Right renal cortex interstitium (tissue), 3 donors: ENCODE measurements at places on chromosomes 3 and 15. TPM values are rescaled to one million over a fixed set of nuclear protein-coding genes. Genes with fewer than 3 reads are reported as not detected.

GRCh38 chr3:38614091-38614490 lies 35.4 kb downstream of the SCN5A start:
- DNase-seq, result no peak

DNA sequence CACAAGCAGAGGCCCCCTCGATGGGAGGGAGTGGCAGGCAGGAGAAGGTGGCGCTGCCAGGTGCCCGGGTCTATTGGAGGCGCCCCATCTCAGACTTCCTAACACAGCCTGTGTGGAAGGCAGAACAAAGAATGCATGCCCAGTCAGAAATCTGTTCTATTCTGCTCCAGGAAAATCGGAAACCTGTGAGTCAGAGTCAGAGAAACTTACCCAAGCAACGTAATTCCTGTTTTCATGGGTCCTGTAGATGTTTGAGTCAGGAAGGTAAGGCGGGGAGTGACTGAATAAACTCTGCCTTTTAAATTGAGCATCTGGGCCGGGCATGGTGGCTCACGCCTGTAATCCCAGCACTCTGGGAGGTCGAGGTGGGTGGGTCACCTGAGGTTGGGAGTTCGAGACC lies 13.7 kb downstream of the MAP6D1 start:
- no peak for DNase-seq

DNA sequence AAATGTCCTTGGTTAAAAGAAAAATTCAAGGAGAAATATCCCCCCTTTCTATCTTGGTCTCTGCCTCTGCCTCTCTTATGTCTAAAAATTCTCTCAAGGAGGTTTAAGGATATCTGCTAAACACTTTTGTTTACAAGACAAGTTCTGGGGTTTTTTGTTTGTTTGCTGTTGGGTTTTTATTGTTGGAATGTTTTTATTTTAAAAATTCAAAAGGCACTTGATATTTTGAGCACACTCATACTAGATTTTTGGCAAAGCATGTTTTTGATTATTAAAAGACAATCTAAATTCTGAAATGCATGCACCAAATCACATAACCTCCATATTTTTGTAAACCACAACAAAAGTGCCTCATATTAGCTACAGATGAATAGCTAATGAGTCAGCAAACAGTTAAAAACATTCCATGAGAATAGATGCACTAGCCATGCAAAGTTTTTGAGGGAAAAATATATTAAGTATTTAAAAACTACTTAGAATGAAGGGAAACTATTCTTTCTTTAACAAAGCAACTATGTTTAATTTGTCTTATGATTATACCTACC lies 84.6 kb downstream of the ZBTB20 start:
- DNase-seq, result no peak

COL6A6 gene
- polyA plus RNA-seq, result 1.6 TPM

DNA sequence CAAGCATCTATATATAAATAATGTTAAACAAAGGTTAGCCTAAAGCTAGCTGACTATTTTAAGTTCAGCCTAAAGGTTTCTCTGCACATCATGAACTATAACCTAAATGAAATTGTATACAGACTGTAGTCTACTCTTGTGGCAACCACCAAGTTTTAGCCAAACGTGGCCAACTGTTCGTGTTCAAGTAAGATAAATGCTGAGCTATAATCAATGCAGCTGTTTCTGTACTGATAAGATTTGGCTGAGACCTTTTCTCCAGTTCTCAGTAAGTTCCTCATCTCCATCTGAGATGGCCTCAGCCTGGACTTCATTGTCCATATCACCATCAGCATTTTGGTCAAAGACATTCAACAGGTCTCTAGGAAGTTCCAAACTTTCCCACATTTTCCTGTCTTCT lies 43.7 kb upstream of the IGSF10 start:
- no peak for DNase-seq

AADACL2 gene
- not detected for polyA plus RNA-seq

DNA sequence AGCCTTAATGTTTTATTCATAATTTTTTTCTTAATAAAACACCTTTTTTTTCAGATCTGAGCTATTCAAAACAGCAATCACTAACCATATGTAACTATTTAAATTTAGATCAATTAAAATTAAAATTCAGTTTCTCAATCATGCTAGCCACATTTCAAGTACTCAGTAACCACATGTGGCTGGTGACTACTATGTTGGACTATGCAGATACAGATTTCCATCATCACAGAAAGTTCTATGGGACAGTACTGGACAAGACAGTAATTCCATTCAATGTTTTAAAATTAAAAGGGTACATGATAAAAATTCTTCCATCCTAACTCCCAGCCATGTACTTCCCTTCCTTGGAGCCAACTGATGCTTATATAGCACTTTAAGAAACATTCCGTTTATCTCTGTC lies 119.3 kb downstream of the GLDN start:
- DNase-seq, result no peak

SPG21 gene
- polyA plus RNA-seq, result 106 TPM

DNA sequence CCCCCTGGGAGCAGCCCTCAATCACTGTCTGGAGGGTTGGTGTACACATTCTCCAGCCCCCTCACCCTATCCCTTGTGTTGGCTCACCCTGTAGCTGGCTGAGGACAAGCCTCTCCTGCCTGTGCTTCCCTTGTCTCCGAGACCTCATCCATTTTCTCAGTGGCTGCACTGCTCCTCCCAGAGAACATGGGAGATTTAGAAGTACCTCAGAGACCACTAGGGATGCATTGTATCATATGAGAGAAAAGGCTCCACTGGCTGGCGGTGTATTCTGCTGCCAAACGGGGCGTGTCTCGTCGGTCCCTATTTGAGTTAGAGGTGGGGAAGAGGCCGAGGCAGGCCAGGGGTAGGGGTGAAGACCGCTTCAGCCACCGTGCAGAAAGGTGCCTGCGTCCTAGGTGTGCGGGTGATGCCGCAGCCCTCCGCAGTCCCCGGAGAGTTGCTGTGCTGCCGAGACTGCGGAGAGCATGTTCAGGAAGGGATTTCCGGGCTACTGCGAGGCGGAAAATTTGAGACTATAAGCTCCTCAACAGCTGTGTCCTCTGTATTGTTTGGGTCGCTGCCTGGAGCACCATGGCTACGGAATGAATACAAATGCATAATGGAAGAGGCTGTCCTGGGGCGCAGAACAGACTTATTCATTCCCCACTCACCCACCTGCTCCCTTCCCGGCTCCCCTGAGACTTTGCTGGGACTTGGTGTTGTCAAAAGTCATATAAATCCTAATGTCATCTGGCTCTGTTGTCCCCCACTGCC lies 43.8 kb downstream of the SPSB4 start:
- DNase-seq, result no peak

- peak; percentile 84 for DNase-seq
Observed at GRCh38 chr3:25789596-25790556, at the start of gene OXSM. Gene OXSM (plus strand): TSS chr3:25790090. CDS start chr3:25791021, 931 bp downstream.

DNA sequence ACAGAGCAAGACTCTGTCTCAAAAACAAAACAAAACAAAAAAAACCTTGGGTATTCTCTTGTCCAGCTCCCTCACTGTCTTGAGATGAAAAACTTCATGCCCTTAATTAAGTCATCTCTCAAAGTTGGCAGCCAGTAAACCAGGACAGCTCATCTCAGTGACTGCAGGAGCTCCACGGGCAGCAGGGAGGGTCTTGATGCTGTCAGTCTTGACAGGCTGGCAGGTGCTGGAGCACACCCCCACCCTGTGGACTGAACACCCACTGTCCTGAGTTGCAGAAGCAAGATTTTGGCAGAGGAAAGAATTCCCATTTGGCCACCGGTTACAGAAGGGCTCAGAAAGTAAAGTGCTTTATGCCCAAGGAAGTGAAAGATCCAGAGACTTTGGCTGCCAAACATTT lies 8.0 kb downstream of the DNAJA4 start:
- DNase-seq, result no peak

GRCh38 chr15:26037369-26037768 lies 174.2 kb upstream of the ATP10A start:
- no peak for DNase-seq

SPTBN5 gene
- 2.8 TPM for polyA plus RNA-seq

C3orf52 gene
- 5.5 TPM for polyA plus RNA-seq

- no peak for DNase-seq
Observed at GRCh38 chr3:171896316-171896715, 53.2 kb downstream of the TMEM212 start.

P2RY1 gene
- polyA plus RNA-seq, result 3.6 TPM

MYO5C gene
- polyA plus RNA-seq, result 22.0 TPM

DNA sequence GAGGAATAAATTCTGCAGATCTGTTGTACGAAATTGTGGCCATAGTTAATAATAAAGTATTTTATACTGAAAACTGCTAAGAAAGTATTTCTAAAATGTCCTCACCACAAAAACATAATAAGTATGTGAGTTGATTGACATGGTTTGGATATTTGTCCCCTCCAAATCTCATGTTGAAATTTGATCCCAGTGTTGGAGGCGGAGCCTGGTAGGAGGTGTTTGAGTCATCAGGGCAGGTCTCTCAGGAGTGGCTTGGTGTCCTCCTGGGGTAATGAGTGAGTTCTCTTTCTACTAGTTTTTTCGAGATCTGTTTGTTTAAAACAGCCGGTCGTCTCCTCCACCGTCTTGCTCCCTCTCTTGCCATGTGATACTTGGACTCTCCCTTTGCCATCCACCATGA lies 424.1 kb upstream of the KCNMB2 start:
- no peak for DNase-seq

KIF23 gene
- 33.9 TPM for polyA plus RNA-seq

- DNase-seq, result no peak
Observed at GRCh38 chr3:30007668-30008067, 598.7 kb upstream of the TGFBR2 start.

TLR9 gene
- 0.11 TPM for polyA plus RNA-seq

SERPINI2 gene
- polyA plus RNA-seq, result 0.78 TPM

GRCh38 chr15:92848852-92849598 lies 51.1 kb upstream of the CHD2 start:
- no peak for DNase-seq

- DNase-seq, result no peak
Observed at GRCh38 chr3:175211466-175211865, 352.3 kb downstream of the NAALADL2 start.

GRCh38 chr15:77421370-77421700 lies 647 bp downstream of the HMG20A start:
- DNase-seq, result no peak

GRCh38 chr3:182809531-182809930 lies 16.2 kb downstream of the ATP11B start:
- DNase-seq, result no peak

DNA sequence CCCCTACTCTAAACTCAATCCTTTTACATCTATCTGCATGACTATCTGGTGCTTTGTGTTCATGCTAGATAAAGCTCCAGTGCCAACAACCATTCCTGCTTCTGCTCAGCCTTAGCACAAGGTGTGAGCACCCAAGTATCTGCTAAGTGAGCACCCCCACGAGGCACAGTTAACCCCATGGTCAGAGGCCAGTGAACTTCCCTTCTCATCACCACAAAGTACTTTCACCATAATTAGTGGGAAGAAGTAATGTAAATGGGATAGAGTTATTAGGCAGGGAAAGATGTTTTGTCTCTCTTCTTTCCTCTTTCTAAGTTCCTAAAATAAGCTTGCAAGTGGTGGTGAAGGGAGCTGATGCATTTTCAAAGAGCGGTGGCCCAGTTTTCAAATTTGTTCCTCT lies 96.4 kb downstream of the ANO10 start:
- DNase-seq, result no peak

GRCh38 chr15:70323111-70323851 lies 225.6 kb upstream of the TLE3 start:
- DNase-seq, result no peak

- DNase-seq, result no peak
Observed at GRCh38 chr15:39919748-39920509, at the start of gene GPR176. Gene GPR176 (minus strand): TSS chr15:39920266. CDS start chr15:39920026, 240 bp downstream.

DNA sequence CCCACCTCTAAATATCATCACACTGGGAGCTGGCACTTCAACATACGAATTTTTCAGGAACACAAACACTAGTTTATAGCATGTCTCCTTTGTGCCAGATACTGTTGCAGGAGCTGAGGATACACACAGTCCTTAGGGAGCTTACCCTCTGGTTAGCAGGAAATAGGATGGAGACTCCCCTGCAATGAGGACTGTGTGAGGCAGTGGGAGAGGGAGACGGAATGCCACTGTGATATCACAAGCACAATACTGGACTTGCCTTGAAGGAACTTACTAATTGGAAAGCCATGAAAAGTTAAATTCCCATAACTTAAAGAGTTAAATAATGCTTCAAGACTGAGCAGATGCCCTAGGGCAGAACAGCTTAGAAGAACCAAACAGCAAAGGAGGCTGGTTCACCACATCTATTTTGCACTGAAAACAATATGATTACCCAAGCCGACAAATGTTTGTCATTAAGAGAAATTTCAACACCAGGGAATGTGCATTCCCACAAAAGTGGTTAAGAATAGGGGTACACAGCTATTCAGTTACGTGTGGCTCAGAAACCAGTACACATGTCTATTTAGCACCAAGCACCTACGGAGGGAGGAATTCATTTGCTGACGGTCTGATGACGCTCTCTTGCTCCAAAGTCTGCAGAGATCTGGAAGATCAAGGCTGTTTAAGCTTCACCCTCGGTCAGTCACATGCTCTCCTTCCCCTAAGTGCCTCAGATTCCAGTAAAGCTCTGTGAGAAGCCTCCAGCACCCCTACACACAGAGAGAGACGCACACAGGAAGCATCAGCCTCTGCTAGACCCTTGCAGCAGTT lies 5.2 kb downstream of the TBC1D2B start:
- DNase-seq, result no peak

DNA sequence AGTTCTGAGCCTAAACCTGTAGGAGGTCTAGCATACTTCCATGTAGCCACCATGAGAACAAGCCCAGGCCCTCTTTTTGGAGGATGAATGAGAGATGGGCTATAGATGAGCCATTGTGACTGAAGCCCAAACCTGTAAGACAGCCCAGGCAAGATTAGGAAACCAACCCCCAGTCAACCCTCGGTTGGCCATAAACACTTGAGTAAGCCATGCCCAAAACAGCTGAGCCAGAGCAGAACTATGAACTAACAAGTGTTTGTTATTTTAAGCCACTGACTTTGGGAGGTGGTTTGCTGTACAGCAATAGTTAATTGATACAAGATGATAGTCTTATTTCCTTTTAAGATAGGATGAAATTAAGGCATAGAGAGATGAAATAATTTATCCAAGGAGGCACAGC lies 12.4 kb upstream of the CPNE4 start:
- DNase-seq, result no peak

DNA sequence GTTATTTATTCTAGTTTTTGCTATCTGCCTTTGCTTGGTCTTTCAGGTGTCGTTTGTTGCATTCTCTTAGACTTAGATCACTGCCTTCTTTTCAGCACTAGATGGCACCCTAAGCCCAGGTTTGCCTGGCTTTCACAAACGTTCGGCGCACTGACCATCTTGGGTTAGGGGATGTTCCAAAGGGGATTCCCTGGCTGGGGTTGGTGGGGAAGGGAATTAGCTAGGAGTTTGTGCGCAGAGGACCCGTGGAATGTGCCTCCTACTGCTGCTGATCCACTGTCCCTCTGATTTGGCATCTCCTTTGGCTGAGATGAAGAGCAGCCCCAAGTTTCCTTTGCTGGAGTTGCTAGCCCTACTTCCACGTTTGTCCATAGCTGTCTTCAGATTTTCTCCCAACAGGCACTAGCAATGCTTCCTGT lies 33.9 kb downstream of the PFN2 start:
- DNase-seq, result peak; percentile 36

SLC12A1 gene
- 735 TPM for polyA plus RNA-seq

DNA sequence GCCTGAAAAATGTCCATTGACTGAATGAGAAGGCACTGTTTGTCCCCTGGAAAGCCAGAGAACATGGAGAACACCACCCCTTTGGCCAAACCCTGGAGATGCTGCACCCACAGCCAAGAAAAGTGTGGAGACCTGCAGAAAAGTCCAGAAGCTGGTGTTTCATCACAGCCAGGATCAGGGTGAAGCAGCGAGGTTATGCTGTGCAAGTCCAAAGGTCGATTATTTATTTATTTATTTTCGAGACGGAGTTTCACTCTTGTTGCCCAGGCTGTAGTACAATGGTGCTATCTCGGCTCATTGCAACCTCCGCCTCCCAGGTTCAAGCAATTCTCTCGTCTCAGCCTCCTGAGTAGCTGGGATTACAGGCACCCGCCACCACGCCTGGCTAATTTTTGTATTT lies 5.5 kb upstream of the CTSH start:
- no peak for DNase-seq
